ENCODE measurements at places on chromosomes 4 and X.

DNA sequence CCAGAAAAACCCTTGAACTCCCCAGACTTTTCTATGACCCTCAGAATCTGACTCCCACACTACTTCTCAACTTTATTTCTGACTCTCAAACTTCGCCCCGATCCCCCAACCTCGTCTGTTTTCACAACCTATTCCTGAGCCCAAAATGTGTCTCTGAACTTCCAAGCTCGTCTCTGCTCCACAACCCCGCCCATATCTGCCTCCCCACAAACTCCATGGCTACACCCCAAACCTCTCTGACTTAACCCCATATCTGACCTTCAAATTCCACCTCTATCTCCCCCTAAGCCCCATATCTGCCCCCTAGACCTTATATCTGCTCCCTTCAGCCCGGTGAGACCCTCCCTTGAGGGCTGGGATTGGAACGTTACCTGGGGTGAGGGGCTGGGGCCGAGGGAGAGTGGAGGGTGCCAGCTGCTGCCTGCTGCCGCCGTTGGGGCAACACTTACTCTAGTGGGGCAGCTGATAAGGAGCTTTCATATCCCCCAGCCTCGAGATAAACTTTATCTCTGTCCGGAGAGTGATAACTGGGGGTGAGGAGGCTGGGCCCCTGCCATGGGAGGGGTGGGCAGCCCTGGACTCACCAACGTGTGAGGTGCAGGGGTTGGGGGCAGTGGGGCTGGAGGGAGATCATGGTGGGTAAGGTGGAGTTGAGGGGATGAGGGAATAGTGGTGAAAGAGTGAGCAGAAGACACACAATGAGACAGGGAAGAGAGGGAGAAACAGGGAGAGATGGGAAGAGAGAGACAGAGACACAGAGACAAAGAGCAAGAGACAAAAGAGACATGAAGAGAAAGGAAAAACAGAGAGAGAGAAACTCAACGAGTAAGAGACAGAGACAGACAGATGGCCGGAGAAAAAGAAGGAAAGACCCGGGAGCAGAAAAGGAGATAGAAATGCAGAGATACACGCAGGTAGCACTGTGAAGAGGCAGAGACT, 1.4 kb downstream of the GATA1 start:
- DNase-seq = no peak

- DNase-seq = no peak
These were observed 119.2 kb downstream of the NHS start for GRCh38 chrX:17494216-17494615.

- DNase-seq = no peak
These were observed 46.1 kb downstream of the CNOT6L start for GRCh38 chr4:77773101-77773500.

DNA sequence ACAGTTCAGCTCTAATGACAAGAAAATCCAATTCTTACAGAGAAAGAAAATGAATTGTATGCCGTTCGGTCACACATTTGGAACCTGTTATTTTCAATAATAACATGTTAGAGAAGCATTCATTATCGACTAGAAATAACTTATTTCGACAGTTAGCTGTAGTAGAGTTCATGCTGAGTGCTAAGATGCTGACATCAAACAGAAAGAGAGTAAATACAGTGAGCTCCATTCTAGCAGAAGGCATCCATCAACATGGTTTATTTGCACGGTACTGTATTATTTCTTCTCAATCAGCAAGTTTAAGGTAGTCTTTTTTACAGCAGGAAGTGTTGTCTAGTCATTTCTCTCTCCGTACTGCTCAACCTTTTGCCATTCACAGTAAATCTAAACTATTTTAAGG, 732.1 kb downstream of the STIM2 start:
- DNase-seq = no peak

GRCh38 chr4:136967069-136967468, 565.2 kb downstream of the PCDH18 start:
- DNase-seq = no peak

- DNase-seq = no peak
These were observed 90.8 kb downstream of the ANAPC4 start for GRCh38 chr4:25467843-25468242.

DNA sequence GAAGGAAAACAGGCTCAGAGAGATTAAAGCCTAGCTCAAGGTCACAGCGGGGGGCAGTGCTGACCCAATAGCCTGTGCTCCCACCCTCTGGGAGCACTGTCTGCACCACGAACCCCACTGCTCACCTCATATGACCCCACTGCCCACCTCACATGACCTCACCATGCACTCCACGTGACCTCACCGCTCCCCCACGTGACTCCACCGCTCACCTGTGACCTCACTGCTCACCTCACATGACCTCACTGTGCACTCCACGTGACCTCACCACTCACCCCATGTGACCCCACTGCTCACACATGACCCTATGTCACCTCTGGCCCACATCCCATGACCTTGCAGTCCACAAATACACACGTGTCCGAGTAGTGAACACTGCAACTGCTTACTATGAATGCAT, 55.4 kb downstream of the ACOX3 start:
- DNase-seq = no peak

DNA sequence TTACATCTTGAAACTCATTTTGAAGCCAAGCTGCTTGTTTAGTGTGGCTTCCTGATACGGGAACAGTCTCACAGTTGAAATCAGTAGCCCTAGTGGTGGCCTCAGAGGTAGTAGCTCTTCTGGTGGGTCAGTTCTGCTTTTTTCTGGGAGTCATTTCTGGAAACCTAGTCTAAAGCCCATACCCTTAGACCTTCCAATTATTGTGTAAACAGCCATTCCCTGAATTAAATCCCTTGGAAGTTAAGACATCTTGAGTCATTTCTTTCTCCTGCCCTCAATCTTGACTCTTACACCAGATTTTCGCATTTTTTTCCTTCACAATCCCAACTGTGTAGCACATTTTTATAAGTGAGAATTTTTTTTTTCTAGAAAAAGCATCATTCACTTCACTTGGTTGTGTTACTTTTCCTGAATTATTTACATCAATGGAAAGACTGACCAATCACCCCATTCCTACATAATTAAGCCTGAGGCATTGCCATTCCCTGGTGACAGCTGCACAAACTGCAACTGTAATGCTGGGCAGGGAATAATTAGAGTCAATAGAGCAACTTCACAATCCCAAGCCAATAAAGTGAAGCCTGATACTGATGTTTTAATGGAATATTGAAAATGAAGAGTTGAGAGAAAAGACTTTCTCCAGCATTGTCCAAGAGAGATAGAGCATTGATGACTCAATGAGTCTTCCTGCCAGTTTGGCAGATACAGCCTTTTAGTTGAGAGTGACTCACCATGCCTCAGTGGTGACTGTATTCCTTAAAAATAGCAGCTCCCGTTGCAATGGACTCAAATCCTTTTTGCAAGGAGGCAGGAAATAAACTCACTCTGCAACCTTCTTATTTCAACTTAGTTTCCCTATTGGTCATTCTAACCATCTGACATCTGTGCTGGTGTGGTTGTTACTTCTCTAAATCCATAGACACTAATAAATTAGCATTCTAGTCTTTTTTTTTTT, 13.0 kb upstream of the SEPSECS start:
- no peak for DNase-seq

GRCh38 chr4:14952352-14952751, 49.9 kb upstream of the CPEB2 start:
- DNase-seq = no peak

GRCh38 chr4:83569429-83569828, 33.5 kb downstream of the GPAT3 start:
- no peak for DNase-seq

GRCh38 chr4:123348946-123349345, 47.6 kb upstream of the SPRY1 start:
- DNase-seq = no peak

- no peak for DNase-seq
These were observed 395.1 kb downstream of the RAB28 start for GRCh38 chr4:13088726-13089658.

DNA sequence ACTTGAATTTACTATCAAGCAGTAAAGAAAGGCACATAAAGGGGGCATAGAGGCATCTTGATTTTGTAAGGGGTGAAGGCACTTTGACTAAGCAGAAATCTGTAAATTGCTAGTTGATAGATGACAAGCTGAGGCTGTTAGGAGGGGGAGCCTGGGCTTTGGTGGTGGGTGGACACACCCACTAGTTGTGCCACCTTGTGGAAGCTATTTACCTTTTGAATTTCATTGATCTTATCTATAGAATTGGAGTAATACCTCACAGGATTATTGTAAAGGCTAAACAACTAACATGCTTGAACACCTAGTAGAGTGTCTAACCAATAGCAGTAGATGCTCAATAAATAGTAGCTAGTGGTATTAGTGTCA, 142.8 kb upstream of the KCNIP4 start:
- no peak for DNase-seq

DNA sequence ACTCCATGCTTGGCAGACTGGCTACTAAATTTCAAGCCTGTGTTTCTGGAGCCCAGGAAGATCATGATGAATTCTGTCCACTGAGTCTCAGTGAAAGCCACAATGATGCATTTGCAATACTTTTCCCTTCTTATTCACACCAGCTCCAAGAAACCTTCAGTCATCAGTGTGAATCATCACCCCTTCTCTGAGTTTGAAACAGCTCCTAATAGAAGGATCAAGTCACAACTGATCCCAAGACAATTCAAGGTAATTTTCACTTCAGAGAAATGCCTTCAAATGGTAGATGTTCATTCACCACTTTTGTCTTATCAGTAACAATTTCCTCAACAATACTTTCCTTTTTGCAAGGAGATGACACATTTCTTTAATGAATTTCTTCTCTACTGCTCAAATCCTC, 257.4 kb downstream of the NLGN4X start:
- DNase-seq = no peak

DNA sequence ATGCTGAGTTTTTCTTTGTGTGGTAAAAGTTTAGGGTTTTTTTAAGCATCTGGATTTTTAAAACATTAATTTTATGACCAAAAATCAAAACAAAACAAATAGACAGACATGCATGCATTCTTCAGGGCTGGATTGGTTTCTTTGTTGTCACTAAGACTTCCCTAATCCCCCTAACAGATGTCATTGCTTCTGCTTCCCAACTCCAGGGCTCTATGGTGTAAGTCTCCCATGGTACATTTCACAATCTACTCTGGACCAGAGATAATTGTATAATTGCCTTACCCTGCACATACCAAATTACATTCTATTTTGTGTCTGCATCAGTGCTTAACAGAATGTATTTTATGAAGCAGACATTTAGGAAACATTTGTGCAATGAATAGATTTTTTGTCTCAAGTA, 529.1 kb upstream of the SMIM31 start:
- DNase-seq = peak; percentile 49

- DNase-seq = no peak
These were observed 50.2 kb upstream of the C1GALT1C1 start for GRCh38 chrX:120680090-120680489.

DNA sequence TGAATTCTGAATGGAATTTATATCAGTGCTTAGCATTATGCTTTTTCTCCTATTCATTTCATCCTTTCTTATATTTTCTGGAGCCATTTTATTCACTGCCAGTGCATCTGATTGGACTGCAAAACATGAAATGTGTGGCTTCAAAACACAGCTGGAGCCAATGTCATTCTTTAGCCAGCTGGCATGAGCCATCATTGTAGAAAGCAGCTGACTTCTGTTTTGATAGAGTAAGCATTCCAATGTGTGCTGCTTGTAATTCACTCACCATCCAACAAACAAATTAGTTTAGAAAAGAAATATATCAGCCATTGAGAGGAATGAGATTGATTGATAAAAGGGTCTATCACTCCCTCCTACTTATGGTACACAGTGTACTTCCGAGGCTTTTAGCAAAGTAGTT, 2616.0 kb downstream of the ARAP2 start:
- no peak for DNase-seq

DNA sequence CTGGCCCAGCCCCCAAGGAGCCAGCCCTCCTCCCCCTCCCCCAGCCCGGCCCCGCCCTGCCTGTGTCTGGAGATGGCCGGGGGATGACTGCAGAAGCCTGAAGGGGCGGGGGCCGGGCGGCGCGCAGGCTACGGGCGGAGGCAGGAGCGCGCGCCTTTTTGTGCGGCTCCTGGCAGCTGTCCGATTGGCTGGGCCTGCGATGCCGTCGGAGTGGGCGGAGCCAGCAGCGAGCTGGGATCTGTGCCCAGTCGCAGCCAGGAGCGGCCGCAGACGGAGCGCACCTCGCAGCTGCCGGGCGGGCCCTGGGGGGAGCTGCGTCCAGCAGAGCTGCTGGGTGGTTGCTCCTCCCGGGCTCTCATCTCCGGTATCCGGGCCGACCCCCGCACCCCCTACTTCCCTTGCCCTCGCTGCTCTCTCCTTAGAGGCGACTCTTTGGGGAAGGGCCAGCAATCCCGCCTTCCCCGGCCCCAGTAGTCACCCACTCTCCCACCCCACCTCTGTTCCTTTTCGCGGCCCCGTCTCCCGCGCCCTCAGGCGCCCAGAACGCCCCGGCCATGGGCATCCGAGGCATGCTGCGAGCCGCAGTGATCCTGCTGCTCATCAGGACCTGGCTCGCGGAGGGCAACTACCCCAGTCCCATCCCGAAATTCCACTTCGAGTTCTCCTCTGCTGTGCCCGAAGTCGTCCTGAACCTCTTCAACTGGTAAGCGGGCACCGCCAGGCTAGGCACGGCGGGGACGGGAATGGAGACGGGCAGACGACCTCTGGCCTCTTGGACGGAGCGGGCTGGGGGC, at the start of gene GABRQ:
GABRQ (plus strand) TSS at position 247 of the 794 bp plus-strand sequence; CDS start at position 555, 308 bp downstream.
- peak; percentile 63 for DNase-seq

GRCh38 chr4:75714011-75714410, 10.4 kb upstream of the USO1 start:
- no peak for DNase-seq

DNA sequence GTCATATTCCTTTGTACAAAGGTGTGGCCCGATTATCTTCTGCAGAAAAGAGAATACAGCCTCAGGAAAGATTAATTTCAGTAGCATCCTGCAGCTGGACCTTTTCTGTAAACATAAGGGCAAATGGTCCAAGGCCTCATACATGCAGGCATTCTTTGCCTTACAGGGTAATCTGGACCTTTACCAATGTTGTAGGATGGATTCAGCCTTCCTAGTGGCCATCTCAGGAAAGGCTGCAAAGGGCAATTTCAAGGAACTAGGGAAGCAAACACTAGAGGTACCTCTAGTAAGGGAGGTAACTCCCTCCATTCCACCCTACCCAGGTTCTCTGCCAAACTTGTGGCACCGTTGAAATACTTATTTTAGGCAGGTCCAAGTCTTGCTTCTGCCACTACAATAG, 43.0 kb downstream of the UGT2B28 start:
- no peak for DNase-seq

DNA sequence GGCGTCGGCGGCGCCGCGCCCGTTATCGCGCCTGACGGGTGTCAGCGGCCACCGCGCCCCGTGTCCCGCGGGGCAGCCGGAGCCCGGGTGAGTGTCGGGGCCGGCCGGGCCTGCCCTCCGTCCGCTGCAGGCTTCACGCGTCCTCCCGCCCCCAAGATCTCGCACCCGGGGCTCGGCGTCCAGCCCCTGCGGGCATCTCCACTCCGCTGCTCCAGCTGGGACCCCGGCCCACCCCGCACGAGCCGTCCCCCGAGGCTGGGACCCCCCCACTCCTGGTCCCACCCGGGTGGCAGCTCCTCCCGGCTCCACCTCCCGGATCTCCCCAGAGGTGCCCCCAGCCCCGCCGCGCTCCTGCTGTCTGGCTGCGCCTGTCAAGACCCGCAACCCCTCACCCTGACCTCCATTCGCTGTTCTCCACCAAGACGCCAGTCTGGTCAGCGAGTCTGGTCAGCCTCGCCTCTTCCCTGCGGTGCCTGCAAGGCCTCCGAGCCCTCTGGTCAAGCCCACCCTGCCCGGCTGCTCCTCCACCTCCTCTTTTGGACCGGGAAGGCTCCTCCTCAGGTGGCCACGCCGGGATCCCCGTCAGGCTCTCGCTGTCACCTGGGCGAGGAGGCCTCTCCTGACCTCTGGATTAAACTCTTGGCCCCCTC, 66.0 kb upstream of the NKX1-1 start:
- no peak for DNase-seq

- DNase-seq = peak; percentile 90
These were observed 937.1 kb downstream of the CCSER1 start for GRCh38 chr4:91064157-91064853.
